ENCODE measurements at places on chromosomes 4 and X.
A peak's percentile ranks its signal among the peaks of the same experiment; 100 is the strongest.

DNA sequence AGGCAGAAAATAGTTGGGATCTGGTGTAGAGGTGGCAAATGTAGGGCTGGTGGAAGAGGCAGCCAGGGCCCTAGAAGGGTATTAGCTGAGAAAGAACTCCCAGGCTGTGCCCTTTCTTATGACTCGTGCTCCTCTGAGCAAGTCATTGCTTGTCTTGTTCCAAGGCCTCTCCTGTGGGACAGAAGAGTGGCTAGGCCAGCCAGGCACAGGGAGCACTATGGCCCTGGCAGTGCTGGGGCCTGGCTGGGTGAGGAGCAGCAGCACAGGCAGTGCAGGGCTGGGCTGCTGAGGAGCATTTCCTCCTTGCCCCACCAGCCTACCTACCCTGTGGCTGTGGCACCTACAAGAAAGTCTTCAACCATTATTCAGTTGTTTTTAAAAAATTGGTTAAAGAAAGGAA lies 298.5 kb upstream of the NR3C2 start:
- DNase-seq, result no peak

- no peak for DNase-seq
Measured at GRCh38 chr4:152646221-152646620, 33.6 kb downstream of the TMEM154 start.

DNA sequence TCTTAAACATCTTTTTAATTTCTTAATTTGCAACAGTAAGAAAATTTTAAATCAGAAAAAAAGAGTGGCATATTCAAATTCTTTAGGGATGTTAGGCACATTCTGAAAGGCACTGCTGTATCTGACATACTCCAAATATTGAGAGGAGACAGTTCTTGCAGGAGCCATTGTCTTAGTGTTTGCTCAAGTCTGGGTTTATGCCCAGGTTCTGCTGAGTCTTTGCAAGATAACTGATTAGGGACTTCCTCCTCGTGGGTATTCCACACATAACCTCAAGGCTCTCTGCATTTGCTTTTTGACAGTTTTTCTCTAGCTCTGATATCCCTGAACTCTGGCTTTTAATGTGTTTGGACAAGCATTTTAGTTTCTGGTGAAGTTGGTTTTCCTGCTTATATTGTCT lies 52.6 kb downstream of the RPS3A start:
- DNase-seq, result no peak

DNA sequence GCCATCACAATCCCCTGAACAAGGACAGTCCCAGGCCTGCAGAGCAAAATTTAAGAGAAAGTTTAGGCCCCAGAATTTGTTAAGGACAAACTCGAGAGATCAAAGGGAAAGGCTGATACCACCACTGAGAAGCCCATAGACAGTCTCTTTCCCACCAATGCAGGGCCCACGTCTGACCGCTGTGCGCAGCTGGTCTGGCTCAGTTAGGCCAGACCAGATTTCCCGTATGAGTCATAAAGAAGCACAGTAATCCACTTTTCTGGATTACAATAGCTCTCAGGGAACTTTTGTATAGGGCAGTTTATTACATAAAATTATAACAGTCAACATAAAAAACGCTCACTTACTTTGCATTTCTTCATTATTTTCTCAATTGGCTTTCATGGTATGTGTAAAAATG lies 259.5 kb downstream of the RCHY1 start:
- no peak for DNase-seq

GRCh38 chrX:5916945-5917344 lies 311.7 kb downstream of the NLGN4X start:
- DNase-seq, result no peak

DNA sequence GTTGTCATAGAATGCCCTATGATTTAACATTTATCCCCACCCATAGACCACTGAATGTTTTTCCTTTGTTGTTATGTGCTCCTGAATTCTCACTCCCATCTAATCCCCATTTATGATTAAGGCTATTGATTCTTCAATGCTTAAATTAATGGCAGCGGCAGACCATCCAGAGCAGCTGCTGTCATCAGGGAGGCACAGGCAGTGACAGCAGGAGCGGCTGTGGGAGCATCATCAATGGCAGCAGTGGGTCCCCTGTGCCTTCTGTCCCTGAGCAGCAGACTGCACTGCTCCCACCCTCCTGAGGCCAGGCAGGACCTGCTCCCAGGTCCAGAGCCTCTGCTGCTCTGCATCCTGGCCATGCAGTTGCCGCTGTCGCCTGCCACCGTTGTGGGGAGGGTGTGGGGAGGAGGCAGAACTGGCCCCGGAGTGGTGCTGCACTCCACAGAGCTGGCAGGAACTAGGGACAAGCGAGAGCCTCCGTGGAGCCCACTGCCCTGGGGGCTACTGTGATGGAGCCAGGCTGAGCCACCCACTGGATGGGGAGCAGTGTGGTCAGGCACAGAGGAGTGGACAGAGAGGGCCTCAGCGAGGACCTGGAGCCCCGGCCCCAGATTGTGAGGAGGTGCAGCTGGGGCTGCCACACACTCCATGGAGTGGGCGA lies 29.0 kb downstream of the NAA11 start:
- DNase-seq, result no peak

DNA sequence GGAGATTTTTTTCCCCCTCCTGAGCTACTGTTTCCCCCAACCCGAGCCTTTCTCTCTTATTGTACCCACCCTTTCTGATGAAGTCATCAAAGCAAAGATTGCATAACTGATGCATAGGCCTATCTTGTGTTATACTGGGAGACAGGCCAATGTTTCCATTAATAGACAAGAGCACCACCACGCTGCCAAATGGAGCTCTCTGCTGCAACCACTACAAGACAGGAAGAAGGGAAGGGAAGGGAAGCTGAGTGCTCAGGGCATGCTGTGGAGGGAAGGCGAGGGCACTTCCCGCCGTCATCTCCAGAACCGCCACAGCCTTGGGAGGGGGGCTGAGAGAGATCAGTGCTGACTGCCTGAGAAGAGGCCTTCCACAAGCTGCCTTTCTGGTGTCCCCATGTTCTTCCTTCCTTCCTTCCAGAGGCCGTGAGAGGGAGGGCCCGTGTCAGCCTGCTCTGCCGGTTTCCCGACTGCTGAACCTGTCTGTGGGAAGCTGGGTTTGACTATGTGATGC lies 75.0 kb downstream of the MGST2 start:
- DNase-seq, result no peak

GRCh38 chr4:163808011-163808410 lies 313.5 kb downstream of the TMA16 start:
- no peak for DNase-seq

DNA sequence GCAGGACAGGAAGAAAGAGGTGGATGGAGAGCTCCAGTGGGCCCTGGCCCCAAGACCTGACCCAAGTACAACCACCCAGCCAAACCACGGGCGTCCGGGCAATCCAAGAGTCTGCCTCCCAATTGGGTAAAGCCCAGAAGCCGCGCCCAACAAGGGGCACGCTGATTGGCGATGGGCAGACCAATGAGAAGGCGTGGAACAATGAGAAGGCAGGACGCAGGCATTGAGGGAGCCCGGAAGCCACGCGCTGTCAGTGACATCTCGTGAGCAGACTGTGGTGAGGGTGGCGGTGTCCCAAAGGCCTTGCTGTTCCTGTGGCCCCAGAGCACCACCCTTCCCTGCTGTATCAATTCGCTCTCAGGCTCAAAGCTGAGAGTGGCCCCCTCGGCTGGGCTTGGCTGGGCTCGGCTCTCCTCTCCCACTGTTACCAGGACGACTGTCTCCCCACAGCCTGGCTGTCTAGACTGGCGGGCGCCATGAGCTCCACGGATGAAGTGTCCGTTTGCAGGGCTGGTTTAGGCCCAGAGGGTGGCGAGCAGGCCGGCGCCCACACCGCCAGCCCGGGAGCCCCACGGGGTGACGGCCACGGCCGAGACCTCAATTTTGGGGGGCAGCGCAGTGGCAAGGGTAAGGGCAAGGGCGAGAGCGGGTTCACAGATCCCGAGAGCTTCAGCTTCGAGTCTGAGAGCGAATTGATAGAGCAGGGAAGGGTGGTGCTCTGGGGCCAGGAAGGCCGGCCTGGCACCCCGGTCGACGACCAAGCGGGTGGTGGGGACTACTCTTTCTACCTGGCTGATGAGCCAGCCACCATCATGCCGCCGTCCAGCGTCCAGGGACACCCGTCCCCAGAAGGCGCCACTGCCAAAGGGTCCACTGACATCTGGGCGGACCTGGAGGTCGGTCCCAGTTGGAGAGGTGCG lies at the start of gene LOC101059915:
Gene LOC101059915 (plus strand): TSS at position 219 of the 920 bp plus-strand sequence.
- DNase-seq, result no peak

DNA sequence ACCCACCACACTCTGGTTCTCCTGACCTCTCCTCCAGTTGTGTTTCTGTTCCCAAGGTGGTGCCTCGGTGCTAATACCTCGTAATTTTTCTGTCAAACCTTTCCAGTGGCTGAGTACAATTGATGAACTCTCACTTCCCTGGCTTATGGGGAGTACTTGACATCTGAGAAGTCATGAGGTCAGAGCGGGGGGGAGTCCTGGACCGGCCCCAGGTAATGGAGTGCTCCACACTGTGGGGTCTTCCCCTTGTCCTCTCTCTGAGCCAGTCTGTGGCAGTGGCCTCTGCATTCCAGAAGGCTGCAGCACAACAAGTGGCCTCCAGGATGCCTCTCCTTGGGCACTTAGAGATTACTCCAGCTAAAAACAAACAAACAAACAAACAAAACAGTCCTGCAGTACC lies 122.5 kb upstream of the TRIM2 start:
- no peak for DNase-seq

DNA sequence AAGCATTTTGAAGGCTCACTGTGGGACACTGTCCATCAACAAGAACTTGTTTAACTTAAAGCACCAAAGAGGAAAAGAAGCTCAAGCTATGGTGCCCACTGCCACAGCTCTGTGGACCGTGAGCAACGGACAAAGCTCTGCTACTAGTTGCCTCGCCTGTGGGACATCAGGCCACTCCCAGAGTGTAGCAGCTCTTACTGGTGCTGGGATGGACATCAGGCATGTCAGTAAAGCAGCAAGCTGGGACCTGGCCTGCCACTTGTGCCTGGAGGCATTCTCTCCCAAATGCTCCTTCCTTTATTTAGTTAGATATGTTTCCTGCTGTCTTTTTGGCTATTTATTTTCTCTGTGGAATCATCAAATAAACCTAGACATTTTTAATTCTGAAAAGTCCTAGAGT lies 46.7 kb downstream of the TMEM154 start:
- DNase-seq, result no peak

DNA sequence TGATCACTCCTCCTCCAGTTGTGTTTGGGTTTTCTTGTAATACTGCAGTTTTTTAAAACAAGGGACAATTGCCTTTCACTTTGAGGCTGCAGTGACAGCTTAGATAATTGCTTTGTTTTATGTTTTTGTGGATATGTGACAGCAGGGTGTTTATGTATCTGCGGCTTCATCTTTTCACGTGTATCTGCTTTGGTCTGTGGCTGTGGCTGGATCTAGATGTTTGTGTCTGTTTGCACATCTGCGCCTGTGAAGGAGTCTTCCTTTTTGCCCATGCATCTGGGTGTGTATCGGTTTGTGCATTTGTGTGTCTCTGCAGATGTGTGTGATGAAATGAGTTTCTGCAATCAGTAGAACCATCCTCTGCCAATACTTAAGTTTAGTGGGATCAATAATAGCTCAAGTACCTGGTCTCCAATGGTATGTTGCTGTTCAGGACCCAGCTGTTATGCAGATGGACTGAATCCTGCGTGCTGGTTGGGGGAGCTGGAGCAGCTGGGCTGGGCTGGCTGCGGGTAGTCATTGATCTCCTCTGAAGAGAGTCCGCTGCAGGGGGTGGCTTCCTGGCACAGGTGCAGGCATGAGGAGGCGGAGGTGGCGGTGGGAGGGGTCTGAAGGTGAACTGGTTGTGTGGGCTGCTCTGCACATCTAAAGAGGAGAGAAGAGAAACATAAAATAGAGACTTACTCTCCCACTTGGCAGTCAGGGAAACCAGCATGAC lies 390.3 kb downstream of the SH2D1A start:
- peak; percentile 15 for DNase-seq

GRCh38 chr4:142975618-142976017 lies 129.5 kb upstream of the INPP4B start:
- DNase-seq, result no peak

GRCh38 chr4:138241281-138242075 lies 671 bp downstream of the SLC7A11 start:
- DNase-seq, result no peak

- no peak for DNase-seq
Measured at GRCh38 chrX:118455013-118455412, 40.6 kb upstream of the DOCK11 start.

GRCh38 chrX:111376486-111376885 lies 35.5 kb downstream of the DCX start:
- no peak for DNase-seq

- DNase-seq, result no peak
Measured at GRCh38 chr4:75015627-75016026, 82.7 kb downstream of the PARM1 start.

DNA sequence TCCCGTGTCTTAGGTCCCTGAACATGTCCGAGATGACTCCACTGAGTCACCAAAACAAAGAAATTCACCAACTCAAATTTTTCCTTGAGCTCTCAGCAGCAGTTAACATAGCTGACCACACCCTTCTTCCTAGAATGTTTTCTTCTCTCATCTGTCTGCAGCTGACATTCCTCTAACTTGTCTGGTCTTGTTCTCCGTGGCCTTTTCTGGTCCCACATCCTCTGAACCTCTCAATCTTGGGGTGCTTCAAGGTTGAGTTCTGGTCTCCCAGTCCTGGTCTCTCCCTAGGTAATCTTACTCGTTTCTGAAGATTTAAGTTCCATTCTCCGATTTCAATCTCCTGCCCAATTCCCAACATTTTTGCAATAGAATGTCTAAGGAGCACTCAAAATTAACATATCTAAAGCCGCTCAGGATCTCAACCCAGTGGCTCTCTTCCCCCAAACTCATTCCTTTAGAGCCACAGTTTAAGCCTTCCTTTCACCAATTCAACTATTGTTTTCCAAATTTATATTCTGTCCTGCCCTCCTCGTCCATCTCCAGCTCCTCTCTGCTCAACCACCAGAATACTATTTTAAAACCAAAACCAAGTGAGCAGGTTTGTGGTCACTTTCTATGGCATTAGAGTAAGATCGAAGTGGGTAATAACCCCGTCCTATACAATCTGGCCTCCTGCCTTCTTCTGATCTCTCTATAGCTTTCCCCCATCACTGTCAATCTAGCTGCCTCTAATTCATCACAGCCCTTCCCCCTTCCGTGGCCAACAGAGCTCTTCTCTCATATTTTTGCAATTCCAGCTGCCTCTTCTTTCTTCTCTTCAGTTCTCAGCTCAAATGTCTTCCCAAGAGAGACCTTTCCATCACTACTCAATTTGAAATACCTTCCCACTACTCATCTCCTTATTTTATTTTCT lies 1.2 kb downstream of the TRIML2 start:
- no peak for DNase-seq

GRCh38 chr4:38040619-38041018 lies 80.4 kb downstream of the PTTG2 start:
- no peak for DNase-seq

DNA sequence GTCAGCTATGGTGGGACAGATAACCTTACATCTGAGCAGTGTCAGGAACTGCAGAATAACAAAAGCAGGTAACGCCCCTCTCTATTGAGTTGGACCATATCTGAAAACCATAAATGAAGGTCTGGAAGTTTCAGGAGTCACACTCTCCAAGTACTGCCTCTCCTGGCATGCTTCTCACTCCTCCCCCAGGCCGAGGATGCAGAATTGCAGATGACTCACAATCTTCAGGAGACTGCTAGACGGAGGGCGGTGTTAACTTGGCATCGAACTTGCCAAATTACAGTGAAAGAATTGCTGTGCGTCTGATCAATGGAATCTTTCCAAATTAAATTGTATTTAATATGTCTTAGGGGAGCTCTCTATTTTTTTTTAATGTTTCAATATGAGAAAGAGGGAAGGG lies 67.1 kb upstream of the TRIM2 start:
- no peak for DNase-seq

- peak; percentile 36 for DNase-seq
Measured at GRCh38 chrX:111869639-111870034, 6.3 kb upstream of the TRPC5OS start.

All from T-helper 2 cell (primary cell).